ENCODE measurements at places on chromosomes 5 and 9.

DNA sequence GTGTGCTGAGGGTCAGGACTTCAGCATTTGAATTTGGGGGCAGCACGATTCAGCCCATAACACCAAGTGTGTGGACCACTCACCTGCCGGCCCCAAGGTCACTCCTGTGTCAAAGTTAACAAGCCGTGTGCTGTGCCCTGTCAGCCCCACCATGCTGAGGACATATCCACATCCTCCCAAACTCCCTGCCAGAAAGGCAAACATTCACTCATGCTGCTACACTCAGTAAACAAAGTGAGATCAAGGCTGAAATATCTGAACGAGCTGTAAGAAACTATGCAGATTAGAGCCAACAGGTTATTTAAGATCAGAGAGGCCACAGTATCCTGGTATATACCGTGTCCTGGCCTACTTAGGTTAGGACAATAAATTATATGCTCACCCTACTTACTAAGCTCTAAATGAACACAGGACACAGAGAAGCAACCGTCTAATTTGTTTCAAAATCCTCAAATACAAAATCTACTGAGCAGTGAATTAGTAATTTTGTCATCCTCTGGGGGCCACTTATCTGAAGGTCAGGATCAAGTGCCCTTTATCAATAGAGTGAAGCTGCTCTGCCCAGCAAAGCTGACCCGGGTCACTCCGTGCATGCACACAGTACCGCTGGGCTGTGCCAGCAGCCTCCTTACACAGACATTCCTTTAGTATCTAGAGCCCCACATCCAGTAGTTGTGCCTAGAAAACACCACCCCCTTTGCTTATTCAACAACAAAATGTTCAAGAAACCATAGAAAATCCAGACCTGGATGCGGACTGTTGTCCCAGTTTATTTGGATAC is 28.2 kb downstream of the RETREG1 start:
- DNase-seq: no peak

GRCh38 chr5:124865603-124866354 is 119.3 kb upstream of the ZNF608 start:
- no peak for DNase-seq

GRCh38 chr5:107325866-107326265 is 344.9 kb downstream of the EFNA5 start:
- DNase-seq: no peak

DNA sequence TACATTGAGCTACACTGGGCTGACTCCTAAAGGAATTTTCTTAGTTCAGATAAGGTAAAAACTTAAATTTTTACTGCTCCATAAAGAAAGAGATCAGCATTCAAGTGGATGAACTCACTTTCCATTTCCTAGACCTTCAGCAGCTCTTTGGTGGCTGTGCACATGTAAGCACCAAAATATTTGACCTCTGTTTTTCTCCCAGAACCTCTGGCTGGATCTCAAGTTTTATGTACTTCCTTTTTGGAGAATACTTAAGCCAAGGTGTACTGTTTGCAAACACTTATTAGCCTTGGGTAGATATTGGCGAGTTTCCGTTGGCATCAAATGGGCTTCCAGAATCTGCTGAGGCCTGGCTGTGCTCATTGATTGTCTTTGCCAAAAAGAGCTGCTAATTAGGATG is 10.3 kb downstream of the TNC start:
- no peak for DNase-seq

GRCh38 chr5:108760512-108760911 is 12.8 kb downstream of the FER start:
- no peak for DNase-seq

GRCh38 chr9:124980431-124980830 is 39.5 kb upstream of the GOLGA1 start:
- DNase-seq: no peak

GRCh38 chr5:146368137-146368536 is 29.5 kb downstream of the POU4F3 start:
- no peak for DNase-seq

GRCh38 chr5:6461006-6461405 is 12.3 kb downstream of the UBE2QL1 start:
- DNase-seq: no peak
